Activated CD4-positive, alpha-beta T cell treated with anti-CD3 and anti-CD28 coated beads, Interleukin-2, amount 50 U/mL, for 1 hour (primary cell): ENCODE measurements at places on chromosomes 16 and 17.

DNA sequence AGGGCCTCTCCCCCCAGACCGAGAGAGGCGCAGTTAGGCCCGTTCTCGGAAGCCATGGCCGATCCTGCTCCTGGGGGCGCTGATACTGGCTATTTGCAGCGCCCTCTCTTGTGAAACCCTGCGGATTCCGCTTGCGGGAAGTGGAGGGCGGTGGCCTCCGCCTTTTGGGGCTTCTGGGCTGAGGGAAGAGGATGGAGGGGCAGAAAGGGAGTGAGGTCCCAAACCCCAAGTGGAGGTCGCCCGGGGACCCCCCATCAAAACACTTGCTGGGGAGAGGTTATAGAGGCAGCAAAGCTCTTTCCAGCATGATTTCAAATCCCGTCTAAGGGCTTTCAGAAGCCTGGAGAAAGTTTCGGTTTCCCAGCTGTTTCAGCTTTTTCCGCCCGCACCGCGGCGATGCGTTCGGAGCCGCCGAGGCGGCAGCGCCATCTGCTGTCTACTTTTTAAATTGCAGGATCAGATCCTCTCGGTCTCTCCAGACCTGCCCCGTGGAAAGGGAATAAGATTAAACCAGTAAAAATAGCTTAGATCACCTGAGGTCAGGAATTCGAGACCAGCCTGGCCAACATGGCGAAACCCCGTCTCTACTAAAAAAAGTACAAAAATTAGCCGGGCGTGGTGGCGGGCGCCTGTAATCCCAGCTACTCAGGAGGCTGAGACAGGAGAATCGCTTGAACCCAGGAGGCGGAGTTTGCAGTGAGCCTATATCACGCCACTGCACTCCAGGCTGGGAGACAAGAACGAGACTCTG, 15.8 kb downstream of the SNX20 start:
- DNase-seq, result peak; percentile 84

DNA sequence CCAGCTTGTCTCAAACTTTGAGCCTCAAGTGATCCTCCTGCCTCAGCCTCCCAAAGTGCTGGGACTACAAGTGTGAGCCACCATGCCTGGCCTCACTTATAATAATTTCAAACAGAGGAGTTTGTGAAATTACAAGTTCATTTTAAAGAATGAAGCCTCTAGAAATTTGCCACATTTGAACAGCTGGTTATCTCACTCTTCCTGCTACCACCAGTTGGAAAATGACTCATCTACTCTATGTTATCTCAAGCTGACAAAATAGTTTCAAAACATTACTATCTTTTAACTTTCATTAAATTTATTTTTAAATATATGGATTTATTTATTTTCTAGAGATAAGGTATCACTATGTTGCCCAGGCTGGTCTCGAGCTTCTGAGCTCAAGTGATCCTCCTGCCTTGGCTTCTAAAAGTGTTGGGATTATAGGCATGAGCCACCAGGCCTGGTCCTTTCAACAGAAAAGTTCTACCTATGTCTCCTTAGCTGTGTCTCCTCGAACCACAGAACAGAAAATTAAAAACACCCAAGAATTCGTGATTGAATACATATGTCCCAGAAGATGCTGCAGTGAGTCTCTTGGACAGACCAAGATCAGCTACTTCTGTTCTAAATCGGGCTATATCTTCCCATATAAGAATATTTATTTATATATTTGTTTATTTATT, 47.6 kb downstream of the MYH13 start:
- no peak for DNase-seq

GRCh38 chr17:9436630-9437029, 139.0 kb downstream of the STX8 start:
- DNase-seq, result no peak

DNA sequence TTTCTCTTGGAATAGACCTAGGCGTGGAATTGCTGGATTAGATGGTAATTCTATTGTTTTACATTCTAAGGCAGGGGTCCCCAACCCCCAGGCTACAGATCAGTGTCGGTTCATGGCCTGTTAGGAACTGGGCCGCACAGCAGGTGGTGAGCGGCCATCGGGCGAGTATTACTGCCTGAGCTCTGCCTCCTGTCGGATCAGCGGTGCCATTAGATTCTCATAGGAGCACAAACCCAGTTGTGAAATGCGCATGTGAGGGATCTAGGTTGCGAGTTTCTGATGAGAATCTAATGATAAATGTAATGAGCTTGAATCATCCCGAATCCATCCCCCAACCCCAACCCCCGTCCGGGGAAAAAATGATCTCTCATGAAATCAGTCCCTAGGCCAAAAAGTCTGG, 23.0 kb downstream of the NLRC5 start:
- no peak for DNase-seq

- DNase-seq, result no peak
These were observed 14.4 kb upstream of the CLEC18A start for GRCh38 chr16:69936751-69937211.

DNA sequence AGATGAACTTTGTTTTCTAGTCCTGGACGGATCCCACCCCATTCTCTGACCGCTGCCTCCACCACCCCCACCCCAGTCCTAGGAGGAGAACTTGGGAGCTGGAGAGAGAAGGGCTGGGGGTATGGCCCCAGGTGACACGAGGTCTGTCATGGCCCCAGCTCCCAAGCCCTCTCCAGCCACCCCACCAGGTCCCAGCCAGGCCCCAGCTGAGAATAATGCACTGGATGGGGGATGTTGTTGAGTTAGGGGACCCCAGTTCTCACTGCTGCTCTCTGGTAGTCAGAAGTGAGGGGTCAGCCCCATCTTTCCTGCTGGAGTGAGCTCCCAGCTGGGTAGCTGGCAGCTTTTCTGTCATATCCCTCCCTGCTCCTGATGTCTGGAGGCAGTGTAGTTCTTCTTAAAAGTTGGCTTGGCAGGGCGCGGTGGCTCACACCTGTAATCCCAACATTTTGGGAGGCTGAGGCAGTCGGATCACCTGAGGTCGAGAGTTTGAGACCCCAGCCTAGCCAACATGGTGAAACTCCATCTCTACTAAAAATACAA, 4.6 kb upstream of the COL1A1 start:
- DNase-seq, result no peak

GRCh38 chr16:57024894-57025680, 35.7 kb downstream of the NLRC5 start:
- DNase-seq, result no peak

GRCh38 chr17:82662711-82663261, 14.5 kb upstream of the WDR45B start:
- DNase-seq, result no peak

DNA sequence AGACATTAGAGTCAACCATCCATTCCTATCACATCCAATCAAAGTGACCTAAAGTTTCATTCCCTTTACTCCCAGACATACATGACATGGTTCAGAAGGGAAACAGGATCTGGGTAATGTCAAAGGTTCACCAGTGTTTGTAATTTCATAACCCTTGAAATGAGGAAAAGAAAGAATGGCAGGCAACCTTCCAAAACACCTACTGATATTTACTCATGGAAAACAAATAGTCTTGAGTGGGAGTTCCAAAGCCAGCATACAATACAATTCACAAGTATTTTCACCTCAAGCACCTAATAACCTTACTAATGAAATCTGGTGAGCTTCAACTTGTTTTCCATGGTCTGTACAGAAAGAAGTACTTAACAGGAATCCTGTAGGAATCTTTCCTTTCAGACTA, 72.5 kb upstream of the AXIN2 start:
- no peak for DNase-seq

- DNase-seq, result no peak
These were observed 61.5 kb upstream of the BCAR1 start for GRCh38 chr16:75312875-75313274.

- no peak for DNase-seq
These were observed 22.9 kb downstream of the DHRS7C start for GRCh38 chr17:9768381-9768934.

DNA sequence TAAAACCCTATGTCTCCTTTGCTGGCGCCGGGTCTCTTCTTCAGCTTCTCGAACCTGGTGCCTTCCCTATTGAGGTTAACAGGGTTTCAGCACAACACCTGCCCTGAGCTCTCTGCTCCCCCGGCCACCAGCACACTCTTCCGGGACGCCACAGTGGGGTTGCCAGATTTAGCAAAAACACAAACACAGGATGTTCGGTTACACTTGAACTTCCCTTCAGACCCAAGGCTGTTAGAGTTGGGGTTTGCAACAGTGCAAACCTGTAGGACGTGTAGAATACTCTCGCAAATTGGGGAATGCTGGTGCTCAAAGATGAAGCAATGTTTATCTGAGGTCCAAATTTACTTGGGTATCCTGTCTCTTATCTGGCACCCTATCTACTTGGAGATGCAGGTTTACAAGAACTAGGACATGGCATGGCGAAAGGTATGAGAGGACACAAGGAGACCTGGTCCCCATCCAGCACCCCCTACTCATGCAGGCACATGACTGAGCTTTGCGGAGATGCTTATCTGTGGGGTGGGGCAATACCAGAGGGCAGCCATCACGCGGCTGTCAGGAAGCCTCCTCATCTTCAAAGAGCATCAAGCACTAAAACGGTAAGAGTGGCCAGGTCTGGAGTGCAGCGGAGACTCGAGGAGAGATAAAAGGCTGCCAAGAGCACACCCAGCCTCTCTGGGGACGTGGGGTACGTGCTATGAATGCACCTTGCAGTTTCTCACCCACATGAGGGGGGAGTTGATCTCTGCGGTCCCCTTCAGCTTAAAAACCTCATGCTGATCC, 52.8 kb downstream of the SDK2 start:
- peak; percentile 52 for DNase-seq

GRCh38 chr17:65393514-65393913, 167.9 kb downstream of the AXIN2 start:
- DNase-seq, result no peak

- no peak for DNase-seq
These were observed 132.0 kb downstream of the SNX11 start for GRCh38 chr17:48239603-48239995.
